ENCODE measurements at places on chromosomes 12 and 14.

DNA sequence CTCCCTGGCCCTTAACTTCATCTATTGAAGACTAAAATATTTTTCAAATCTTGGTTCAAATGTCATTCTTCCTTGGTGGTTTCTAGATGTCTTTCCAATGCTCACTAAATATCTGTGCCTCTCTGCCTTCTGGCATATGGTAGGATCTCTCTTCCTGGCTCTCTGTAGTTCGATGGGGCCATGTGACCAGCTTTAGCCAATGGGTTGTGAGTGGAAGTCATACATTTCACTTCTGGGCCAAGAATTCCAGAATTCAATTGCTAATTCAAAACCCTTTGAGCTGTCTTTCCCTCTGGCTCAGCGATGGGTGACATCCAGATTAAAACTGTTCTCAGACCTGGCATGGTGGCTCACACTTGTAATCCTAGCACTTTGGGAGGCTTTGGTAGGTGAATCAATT is 25.8 kb upstream of the CTDSP2 start:
- no peak for DNase-seq

GRCh38 chr14:71448431-71449315 is 483.6 kb upstream of the RGS6 start:
- DNase-seq, result no peak

DNA sequence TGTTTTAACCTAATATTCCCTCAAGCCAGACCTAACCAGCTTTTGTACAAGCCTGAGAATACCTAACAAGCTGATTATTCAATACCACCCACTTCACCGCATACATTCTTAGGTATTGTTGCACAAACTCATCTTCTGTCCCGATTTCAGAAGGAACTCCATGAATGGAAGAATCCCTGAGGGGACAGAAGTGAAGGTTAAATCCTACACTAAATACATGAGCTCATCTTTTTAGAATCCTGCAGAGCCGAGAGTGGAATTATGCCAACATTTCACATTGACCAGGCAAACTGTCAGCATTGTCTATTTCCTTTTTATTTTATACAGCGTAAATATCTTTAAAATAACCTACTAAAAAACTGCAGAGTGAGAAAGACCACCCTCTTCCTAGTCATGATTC is 140.7 kb upstream of the PRICKLE1 start:
- no peak for DNase-seq

DNA sequence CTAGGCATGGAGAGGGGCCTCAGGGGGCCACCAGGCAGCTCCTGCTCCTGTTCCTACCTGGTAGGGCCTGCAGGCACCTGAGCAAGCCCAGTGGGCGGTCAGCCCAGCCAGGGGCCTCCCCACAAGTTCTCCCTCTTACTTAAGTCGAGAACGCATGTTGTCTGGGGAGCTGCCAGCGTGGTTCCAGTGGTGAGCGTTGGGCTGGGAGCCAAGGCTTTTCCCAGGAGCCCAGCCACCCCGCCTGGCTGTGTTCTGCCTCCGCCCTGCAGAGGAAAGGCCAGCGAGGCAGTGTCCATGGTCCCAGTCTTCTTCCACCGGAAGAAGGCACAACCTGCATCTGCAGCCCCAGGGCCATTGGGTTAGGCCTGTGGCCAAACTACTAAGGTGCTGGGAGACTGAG is 1.4 kb downstream of the C14orf180 start:
- peak; percentile 80 for DNase-seq

DNA sequence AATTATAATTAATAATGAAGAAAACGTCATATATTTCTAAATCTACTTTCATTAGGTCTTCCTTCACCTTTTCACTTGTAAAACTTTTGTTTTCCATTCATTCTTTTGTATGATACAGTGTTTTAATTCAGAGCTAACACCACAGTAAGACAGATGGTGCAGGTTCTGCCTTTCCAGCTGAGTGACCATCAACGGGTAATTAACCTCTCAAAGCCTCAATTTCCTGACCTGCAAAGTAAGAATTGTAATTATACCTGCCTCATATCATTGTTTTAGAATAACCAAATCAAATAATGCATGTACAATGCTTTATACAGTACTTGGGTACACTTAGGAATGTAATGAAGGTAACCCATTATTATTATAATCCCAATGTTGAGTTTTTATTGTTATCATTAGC is 157.6 kb downstream of the FOXA1 start:
- DNase-seq, result no peak

GRCh38 chr12:105783983-105784947 is 354.5 kb downstream of the NUAK1 start:
- no peak for DNase-seq

DNA sequence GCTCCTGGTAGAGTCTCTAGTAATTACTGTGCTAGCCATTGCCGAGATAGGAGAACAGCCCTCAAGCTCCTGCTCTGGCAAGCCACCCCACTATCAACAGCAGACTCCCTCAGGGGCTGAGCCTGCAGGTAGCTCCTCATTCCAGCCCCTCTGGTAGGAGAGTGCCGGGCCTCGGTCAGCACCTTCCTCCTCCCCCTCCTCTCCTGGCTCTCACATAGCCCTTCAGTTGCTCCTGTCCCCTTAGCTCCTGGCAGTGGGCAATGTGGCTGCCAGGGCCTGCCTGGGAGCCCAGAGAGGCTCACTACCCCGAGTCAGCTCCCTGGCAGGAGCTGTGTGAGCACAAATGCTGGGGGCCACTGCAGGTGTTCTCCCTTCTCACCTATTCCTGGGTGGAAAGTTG is 52.0 kb downstream of the IQSEC3 start:
- no peak for DNase-seq

GRCh38 chr12:6167327-6168280 is 32.6 kb upstream of the CD9 start:
- peak; percentile 86 for DNase-seq

DNA sequence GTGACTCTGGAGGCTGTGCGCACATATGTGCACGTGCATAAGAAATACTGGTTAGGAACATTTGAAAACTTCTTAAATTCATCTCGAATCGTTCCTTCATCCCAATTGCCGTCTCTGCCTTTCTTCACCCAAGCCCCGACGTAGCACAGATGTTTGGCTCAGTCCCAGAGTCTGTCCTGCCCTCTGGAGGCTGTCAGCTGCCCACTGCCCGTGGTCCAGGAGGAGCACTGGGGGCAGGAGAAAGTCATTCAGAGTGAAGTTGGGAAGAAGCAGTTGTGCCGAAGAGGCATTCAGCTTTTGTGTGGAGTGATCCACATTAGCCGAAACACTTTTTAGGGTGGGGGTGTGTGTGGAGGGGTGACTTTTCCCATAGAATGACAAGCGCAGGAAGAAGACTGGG is 124.9 kb downstream of the TSPAN9 start:
- no peak for DNase-seq

- DNase-seq, result no peak
These were observed 109.8 kb upstream of the FOXG1 start for GRCh38 chr14:28656704-28657255.

Measured in cardiac septum (tissue), 1 donor.